ENCODE measurements at places on chromosomes 6 and 20.

- no peak for DNase-seq
These were observed 90.6 kb upstream of the DST start for GRCh38 chr6:56733211-56733697.

DNA sequence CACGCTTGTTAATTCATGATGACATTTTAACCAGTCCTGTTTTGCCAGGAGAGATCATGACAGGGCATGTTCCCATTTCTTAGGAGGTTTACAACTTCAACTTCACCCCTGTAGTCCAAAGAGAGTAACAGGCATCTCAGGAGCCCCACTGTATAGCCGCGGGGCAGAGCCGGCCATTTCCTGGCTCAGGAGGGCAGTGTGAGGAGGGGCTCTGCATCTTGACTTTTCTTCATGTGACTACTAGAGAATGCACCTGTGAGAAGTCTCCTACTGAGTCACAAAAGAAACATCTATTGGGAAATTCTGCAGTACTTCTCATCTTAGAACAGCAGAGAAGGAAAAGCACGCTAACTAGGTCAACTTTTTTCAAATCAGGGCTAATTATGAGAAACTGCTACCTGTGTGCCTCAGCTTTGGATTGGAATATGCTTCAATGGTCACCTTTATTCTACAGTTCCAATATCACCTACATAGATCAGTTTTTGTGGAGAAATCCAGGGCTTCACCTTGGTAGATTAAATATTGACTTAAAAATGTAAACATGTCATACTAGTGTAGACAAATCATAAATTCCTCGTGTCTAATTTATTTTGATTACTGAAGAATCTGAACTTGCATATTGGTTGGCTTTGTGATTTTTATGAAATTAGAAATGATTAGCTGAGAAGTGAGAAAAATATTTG, 28.6 kb upstream of the SIM1 start:
- DNase-seq: no peak

GRCh38 chr6:113488812-113489685, 368.1 kb upstream of the MARCKS start:
- no peak for DNase-seq

DNA sequence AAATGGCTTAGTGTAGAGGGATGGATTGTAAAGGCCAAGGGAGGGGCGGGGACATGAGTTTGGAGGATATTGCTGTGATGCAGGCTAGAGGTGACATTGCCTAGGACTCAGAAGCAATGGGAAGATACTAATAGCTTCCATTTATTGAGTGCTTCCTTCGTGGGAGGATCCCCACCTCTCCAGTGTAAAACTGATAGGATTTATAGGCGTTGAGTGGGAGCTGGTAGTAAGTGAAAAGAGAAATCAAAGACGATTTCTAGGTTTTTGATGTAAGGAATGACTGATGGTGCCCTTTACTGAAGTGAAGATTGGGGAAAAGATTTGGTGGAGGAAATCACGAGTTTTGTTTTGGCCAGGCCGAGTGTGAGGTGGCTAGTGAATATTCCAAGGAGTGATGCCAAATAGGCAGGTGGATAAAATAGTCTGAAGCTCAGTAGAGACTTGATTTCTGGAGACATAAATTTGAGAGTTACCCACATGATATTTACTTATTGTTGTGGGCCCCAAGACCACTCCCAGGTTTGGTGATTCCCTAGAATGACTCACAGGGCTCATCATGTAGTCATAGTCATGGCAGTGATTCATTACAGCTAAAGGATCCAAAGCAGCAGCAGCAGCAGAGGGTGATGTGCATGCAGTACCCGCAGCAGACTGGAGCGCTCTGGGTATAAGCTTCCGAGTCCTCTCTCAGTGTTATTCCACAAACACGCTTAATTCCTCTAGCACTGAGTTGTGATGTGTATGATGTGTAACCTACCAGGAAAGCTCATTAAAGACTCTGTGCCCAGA, 10.2 kb downstream of the RPRD1B start:
- peak; percentile 49 for DNase-seq

GRCh38 chr6:99711925-99712324, 105.3 kb downstream of the PRDM13 start:
- DNase-seq: no peak

- peak; percentile 2 for DNase-seq
These were observed 365.3 kb upstream of the PTCHD4 start for GRCh38 chr6:48476257-48476656.

DNA sequence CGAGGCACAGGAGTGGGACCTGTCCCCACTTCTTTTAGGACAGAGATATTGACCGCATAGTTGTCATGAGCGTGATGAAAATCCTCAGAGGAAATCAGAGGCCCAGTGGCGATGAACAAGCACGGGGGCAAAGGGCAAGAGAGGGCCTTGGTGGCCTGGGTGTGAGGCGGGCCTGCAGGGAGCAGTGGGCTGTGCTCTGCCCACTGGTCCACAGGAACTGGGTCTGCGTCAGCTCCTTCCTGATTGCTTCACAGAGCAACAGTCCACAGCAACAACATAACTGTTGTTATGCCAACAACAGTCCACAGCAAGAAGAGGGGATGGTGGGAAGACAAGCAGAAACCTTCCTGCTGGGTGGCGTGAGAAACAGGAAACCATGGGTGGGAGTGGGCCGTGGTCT, 335.6 kb downstream of the ZFAND3 start:
- no peak for DNase-seq

DNA sequence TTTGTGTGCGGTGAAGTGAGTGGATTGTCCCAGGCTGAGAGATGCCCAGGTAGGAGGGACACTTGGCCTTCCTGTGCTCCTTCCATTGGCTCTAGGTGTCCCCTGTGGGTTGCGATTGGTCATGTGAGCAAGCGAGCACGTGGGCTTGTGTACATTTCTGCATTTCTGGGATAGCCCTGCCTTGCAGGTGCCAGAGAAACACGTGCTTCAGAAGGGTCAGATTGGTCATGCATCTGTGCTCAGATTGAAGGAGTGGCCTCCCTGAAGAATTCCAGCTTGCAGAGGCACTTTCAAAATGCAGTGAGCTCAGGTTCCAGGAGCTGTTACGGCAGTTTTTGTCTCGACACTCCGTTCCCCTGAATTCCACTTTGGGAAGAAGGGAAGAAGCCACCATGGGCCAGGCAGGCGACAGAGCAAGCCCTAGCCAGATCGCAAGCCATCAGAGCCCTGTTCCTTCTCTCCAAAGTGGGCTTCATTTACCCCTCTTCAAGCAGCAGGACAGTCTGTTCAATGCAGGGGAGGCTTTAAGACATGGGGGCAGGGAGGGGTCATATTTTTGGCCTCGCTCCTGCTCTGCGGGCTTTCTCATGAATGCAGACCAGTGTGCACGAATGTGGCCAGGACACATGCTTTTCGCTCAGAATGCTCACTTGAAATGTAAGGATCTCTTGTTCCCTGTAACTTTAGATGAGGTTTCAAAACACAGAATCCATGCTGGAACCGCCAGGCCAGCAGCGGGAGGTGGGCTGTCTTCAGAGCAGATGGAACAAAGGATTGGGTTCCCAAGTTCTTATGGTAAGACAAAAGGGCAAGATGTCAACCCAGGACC, 78.6 kb upstream of the AKAP12 start:
- no peak for DNase-seq

DNA sequence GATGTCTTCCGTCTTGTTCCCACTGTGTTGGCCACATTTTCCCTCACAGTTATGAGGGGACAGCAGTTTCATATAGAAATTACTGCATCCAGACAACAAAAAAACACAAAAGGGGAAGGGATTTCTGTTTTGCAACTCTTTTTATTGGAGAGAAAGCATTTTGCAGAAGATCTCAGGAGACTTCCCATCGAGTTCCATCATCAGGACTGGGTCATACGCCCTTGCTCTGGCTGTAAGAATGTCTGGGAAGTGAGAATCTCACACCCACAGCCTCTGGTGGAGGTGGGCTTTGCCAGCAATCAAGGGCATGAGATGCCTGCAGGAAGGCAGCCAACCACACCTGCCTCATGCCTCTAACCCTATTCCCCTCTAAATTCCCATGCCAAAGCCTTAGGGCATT, 5.8 kb upstream of the IGF2R start:
- DNase-seq: no peak

GRCh38 chr6:125097186-125097585, 56.4 kb upstream of the TPD52L1 start:
- DNase-seq: no peak

GRCh38 chr20:11712639-11713160, 205.0 kb upstream of the BTBD3 start:
- no peak for DNase-seq

- DNase-seq: no peak
These were observed 24.6 kb downstream of the PPP1R14C start for GRCh38 chr6:150167479-150167873.

DNA sequence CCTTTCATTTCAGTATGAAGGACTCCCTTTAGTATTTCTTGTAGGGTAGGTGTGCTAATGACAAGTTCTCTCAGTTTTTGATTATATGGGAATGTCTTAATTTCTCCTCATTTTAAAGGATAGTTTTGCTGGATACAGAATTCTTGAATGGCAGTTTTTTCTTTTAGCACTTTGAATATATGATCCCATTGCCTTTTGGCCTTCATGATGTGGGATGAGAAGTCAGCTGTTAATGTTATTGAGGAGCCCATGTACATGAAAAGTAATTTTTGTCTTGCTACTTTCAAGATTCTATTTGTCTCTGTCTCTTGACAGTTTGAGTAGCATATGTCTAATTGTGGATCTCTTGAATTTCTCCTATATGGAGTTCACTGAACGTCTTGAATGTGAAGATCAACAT, 30.9 kb downstream of the RSPH3 start:
- no peak for DNase-seq

GRCh38 chr6:20186981-20187380, 25.3 kb downstream of the MBOAT1 start:
- DNase-seq: no peak

DNA sequence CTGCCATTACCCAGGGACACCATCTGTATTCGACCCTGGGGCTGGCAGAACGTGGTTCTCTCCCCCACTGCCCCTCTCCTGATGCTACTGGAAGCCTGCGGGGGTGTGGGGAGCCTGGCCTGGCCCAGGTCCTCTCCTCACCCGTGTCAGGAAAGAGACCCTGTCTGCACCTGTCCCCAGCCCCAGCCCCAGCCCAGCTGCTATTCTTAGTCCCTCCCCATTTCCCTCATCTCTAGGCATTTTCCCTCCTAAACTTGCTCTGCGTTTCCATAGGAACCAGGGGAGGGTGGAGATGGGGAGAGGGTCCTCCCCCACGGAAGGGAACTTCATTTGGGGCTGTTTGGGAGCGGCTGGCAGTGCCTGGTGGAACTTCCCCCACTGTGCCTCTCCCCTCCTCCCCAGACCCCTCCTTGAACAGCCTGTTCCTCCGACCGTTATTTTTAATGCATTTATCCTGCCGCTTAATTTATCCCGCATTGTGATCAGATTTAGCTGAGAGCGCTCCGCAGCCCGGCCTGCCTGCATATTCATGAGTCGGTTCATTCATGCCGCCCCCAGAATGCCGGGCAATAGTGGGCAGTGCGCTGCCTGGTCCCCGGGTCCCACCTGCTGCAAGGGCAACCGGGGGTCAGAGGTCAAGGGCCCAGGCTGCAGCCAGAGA, 31.8 kb upstream of the DLGAP4 start:
- DNase-seq: no peak

Data from skeletal muscle cell (primary cell).